Tibial artery (tissue), 4 donors: ENCODE measurements at places on chromosomes 5 and 9.

GRCh38 chr5:168313596-168314204 lies 22.3 kb downstream of the WWC1 start:
- no peak for DNase-seq

DNA sequence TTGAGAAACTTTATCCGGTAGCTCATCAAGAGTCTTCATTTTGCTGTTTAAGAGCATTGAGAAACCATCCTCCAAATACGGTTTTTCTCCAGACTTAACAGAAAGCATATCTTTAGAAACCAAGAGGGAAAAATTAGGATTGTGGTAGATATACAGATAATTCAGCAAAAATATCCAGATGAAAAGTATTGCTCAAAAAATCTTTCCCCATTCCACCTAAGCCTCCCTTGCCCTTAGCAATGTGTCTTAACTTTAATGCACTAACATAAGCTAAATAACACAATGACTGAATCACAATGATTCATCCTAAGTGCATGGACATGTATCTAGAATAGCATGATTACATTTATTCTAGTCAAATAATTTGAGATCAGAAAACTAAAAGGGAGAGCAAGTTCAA lies 130.3 kb upstream of the TARS1 start:
- no peak for DNase-seq

GRCh38 chr9:124205686-124206352 lies 51.9 kb upstream of the NEK6 start:
- no peak for DNase-seq

- no peak for DNase-seq
These were observed 431.9 kb downstream of the ANXA1 start for GRCh38 chr9:73583576-73583975.

DNA sequence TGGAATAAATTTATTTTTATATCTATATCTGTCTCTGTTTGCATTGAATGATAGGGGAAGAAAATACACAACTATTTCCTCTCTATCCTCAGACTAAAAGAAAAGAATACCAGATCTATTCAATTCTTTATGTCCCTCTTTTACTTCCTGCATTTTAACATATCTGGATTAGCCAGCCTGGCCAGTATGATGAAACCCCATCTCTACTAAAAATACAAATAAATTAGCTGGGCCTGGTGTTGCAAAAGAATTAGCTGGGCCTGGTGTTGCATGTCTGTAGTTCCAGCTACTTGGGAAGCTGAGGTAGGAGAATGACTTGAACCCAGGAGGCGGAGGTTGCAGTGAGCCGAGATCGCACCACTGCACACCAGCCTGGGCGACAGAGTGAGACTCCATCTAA lies 182.0 kb downstream of the LURAP1L start:
- no peak for DNase-seq

DNA sequence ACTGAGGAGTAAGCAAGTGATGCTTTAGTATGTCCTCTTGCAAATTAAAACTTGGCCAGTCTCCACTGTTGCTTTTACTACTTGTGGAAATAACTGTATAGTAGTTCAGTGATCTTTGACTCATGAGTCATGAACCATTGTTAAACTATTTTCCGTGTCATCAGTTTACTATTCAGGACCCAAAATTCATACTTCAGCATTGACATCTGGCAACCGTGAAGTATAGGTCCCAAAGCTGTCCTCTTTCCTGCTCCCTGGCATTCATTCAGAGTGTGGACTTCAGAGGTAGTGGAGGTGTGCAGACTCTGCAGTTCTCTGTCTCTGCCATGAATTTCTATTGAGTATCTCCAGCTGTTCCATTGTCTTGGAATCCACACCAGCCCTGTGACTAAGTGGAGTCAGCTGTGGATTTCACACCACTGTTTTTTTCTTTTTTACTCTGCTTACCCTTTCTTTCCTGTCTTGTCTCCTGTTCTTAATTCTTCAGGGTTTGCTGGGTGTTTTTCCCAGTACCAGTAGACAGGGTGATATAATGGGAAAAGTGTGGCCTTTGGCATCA lies 7.5 kb downstream of the TDRD7 start:
- DNase-seq, result no peak

GRCh38 chr9:36858805-36859375 lies 175.2 kb downstream of the PAX5 start:
- DNase-seq, result no peak

DNA sequence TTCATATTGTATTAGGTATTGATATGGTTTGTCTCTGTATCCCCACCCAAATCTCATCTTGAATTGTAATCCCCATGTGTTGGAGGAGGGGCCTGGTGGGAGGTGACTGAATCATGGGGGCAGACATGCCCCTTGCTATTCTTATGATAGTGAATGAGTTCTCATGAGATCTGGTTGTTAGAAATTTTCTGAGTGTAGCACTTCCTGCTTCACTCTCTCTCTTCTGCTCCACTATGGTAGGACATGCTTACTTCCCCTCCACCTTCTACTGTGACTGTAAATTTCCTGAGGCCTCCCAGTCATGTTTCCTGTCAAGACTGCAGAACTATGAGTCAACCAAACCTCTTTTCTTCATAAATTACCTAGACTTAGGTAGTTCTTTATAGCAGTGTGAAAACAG lies 187.4 kb upstream of the SLC24A2 start:
- DNase-seq, result no peak

GRCh38 chr5:113087976-113088514 lies 111.4 kb downstream of the DCP2 start:
- no peak for DNase-seq

DNA sequence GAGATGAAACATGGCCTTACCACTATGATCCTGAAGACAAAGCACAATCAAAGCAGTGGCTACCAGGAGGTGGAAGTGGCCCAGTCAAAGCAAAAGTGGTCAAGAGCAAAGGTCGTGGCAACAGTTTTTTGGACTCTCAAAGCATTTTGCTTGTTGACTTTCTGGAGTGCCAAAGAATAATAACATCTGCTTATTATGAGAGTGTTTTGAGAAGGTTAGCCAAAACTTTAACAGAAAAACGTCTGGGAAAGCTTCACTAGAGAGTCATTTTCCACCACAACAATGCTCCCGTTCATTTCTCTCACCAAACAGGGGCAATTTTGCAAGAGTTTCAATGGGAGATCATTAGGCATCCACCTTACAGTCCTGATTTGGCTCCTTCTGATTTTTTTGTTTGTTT lies 33.6 kb upstream of the MAMDC2 start:
- DNase-seq, result no peak

- DNase-seq, result no peak
These were observed 454.2 kb upstream of the SGCD start for GRCh38 chr5:155872629-155873220.

GRCh38 chr9:90307167-90307833 lies 335.3 kb downstream of the DIRAS2 start:
- no peak for DNase-seq

- no peak for DNase-seq
These were observed 56.2 kb upstream of the ZNF622 start for GRCh38 chr5:16521521-16522483.

DNA sequence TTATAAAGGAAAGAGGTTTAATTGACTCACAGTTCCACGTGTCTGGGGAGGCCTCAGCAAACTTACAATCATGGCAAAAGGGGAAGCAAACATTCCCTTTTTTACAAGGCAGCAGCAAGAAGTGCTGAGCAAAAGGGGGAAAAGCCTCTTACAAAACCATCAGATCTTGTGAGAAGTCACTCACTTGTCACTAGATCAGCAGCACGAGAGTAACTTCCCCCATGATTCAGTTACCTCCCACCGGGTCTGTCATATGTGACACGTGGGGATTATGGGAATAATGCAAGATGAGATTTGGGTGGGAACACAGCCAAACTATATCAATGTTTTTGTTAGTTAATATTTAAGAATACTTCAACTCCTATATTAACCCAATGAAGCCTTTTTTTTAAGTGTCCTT lies 275.2 kb upstream of the CDH9 start:
- DNase-seq, result no peak

GRCh38 chr9:37325778-37326177 lies 96.7 kb upstream of the GRHPR start:
- no peak for DNase-seq

GRCh38 chr9:112193572-112194288 lies 18.6 kb upstream of the SUSD1 start:
- no peak for DNase-seq

GRCh38 chr5:172429201-172429940 lies 25.0 kb downstream of the SH3PXD2B start:
- no peak for DNase-seq

GRCh38 chr5:65952259-65952658 lies 25.9 kb downstream of the ERBIN start:
- DNase-seq, result no peak

GRCh38 chr5:58545912-58546311 lies 37.0 kb upstream of the RAB3C start:
- DNase-seq, result no peak

DNA sequence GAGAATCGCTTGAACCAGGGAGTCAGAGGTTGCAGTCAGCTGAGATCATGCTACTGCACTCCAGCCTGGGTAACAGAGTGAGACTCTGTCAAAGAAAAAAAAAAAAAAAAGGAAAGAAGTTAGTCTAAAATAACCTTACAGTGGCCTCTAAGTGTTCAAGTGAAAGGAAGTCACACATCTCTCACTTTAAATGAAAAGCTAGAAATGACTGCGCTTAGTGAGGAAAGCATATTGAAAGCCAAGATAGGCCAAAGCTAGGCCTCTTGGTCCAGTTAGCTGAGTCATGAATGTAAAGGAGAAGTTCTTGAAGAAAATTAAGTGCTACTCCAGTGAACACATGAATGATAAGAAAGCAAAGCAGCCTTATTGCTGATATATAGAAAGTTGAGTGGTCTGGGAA lies 38.1 kb downstream of the ITGA1 start:
- no peak for DNase-seq

DNA sequence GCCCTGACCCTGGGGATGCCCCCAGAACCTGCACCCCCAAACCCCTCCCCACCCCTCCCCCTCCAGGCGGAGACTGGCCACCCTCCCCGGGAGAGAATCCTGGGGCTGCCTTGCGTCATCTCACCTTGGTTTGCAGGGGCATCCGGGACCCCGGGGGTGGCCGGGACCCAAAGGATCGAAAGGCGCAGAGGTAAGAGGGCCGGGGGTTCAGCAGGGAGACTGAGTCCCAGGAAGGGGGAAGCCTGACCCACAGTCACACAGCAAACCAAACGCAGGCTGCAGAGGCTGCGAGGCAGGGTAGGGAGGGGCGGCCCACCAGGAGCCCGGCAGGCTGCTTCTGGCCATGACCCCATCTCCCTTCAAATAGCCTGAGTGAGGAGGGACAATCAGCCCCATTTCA lies 33.8 kb upstream of the ORM1 start:
- DNase-seq, result peak; percentile 10

DNA sequence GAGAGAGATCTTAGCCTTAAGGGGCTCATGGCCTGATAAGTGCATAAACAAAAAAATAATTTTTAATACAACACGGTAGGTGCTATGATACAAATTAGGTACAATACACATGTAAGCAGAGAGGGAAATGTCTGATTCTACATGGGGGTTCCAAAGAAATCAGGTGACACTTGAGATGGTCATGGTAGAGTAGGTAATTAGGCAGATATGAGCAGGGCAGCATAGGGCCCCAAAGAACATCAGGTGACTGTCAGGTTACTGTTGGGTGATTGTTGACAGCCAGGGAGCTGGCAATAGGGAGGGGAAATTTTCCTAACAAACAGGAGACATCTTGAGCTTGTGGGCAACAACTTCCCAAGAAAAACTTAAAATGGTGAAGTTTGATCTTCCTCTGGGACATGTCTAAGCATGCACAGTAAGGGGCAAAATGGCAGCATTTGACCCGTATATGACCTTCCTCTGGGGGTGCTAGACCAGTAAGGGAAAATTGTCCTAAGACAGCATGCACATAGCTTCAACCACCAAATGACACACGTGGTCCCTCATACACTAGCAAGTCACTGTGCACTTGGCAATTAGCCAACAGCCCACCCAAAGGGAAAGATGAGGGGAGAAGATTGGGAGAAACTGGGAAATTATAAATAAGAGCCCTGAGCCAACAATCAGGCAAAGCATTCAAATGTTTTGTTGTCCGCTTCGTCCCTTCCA lies 37.3 kb upstream of the TENT4A start:
- no peak for DNase-seq

DNA sequence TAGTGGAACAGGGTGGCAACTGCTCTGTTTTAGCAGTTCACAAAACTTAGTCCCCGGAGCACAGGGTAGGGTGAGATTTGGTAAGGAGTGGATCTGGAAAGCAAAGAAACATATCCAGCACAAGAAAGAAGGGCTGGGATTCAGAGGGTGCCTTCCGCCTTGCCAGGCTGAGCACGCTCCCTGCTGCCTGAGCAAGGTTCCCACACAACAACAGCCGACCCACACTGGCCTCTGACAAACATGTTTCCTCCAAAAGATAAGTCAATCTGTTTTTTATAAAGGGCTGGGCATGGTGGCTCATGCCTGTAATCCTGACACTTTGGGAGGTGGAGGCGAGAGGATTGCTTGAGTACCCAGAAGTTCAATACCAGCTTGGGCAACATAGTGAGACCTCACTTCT lies 45.8 kb downstream of the RAB3C start:
- DNase-seq, result no peak

- DNase-seq, result no peak
These were observed 27.8 kb upstream of the LAMC3 start for GRCh38 chr9:130981002-130981755.

GRCh38 chr9:92185681-92186080 lies 70.5 kb upstream of the SPTLC1 start:
- no peak for DNase-seq

- no peak for DNase-seq
These were observed 3.2 kb upstream of the TNC start for GRCh38 chr9:115121181-115121580.

DNA sequence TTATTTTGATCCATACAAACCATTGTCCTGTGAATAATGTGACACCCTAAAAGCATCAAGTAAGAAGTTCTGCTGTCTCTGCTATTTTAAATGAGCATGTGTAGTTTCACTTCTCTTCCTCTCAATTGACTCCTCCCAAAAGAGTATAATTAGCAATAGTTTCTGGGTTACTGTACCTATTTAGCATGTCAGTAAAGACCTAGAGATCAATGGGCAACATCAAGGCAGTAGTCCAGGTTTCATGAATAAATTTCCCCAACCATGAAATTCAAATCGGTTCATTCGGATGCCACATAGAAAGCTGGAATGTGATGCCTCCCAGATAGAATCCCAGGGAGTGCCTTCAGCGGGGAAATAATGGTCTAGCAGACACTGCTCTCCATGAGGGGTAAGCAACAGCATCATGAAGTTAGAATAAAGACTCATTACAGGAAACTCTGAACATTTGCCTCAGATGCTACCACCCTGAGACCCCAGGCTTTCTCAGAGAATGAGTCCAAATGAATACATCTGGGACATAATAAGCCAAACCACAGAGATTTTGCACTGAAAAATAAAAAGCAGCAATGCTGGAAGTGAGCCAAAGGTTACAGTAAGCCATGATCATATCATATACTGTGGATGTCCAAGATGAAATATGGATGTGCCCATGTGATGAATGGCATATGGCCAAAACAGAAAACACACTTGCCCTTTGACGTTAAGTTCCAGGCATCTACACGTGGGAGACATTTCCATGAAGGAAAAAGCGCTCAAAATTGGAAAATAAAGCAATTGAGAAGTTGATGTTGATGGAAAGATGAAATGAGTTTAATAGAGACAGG lies 1107.0 kb upstream of the SEMA6A start:
- DNase-seq, result no peak
